ENCODE measurements at places on chromosomes 7 and 10.

- no peak for DNase-seq
These were observed 3.4 kb upstream of the HYCC1 start for GRCh38 chr7:23017309-23017708.

GRCh38 chr7:16098585-16099179 lies 322.7 kb downstream of the CRPPA start:
- no peak for DNase-seq

DNA sequence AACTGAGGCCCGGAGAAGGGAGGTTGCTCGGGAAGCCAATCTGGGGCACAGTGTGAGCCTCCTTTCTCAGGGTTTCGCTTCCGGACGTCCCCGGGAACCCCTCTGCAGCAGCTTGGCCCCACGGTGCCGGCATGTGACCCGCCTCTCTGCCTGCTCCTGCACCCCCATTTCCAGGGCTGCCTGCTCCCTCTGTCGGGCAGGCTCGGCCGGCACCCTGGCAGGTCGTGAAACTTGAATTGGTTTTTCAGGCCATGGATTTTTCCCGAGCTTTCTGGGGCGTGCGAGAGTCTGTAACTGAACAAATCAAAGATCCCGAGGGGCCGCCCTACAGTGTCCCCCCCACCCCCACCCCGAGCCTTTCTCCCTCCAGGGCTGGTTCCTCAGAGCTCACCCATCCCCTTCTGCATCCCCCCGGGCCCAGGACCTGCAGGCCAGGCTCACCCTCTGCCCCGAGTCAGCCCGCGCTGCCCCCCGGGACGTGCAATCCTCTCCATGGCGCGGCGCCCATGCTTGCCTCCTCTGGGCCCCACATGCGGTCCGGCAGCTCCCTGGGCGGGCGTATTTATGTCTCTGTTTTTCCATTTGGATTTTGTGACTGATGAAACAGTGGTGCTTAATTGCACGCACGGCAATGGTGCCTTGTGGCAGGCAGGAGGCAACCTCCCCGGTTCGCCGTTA lies 58.1 kb downstream of the UNCX start:
- no peak for DNase-seq

DNA sequence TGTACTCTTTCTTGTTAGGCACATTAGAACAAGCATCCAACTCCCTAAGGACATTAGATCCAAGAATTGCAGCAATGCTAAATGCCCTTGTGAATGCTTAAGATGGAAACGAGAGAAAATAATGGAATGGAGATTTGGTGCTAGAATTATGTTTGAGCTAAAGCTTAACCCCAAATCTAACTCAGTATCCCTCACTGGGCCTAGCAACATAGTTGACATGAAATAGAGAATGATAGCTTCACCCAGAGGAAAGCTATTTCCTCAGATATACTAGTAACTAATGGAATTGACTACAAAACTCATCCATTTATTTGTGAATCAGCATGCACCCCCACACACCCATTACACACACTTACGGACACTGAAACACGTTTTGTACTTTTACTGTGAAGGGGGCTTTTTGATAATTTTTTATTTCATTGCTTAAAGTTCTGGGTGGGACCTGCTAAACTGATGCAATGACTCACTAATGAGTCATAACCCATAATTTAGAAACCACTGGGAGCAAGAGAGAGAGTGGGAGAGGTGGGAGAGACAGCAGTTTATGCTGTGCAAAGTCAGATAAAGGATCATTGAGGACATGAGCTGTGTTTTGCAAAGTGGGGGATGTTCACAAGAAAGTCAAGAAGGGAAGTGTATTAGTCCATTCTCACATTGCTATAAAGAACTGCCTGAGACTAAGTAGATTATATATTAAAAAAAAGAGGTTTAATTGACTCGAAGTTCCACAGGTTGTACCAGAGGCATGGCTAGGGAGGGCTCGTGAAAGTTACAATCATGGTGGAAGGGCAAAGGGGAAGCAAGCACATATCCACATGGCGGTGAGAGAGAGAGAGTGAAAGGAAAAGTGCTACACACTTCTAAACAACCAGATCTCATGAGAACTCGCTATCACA lies 382.7 kb downstream of the SFMBT2 start:
- DNase-seq = no peak

GRCh38 chr7:101124376-101125056 lies 2.4 kb upstream of the SERPINE1 start:
- DNase-seq = no peak

DNA sequence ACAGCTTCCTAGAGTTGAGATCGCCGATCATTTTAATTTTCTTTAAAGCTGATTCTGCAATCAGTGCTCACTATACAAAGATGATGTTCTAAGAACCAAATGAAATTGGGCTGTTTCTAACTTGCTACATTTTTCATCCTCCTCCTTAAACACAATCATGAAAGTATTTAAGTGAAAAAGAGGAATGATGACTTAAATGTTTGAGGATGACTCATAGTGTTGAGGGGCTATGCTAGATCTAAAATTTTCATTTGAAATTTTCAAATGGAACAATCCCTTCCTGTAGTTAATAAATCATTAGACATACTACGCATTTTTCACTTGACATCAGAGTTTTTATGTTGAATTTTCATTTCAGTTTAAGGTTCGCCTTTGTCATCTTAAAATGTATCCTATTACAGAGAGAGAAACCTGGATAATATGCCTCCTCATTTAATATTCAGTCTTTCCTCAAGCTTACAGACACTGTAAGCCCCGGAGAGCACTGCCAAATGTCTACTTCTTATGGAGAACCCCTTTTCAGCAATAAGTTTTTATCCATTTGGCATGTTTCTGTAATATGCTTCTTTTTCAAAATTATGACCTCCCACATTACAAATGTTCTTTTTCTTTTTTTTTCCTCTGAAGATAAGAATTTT lies 499.6 kb downstream of the MAGI2 start:
- no peak for DNase-seq

All from stimulated activated CD4-positive, alpha-beta T cell treated with anti-CD3 and anti-CD28 coated beads, Interleukin-1b, Interleukin-23, amount 100 ng/mL, for 4 hours (primary cell).